ENCODE measurements at places on chromosomes 5 and 9.

GRCh38 chr5:104050436-104050835 lies 487.8 kb upstream of the NUDT12 start:
- DNase-seq = no peak

DNA sequence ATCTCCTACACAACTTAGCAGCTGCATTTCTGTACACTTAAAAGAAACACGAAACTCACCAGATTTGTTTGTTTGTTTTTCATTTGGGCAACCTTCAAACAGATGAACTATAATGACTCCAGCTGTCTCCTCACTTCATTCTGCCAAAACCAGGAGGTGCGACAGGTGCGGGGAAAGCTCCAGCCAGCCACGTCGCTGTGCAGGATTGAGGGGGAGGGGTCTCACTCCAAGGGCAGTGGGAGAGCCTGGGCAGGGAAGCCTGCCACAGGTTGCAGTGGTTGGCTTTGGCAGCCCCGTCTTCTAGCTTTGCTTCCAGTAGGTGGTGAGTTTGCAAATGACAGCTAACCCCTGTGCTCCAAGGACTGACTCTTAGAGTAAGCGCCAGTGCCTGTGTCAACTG lies 215.8 kb downstream of the CEMIP2 start:
- no peak for DNase-seq

DNA sequence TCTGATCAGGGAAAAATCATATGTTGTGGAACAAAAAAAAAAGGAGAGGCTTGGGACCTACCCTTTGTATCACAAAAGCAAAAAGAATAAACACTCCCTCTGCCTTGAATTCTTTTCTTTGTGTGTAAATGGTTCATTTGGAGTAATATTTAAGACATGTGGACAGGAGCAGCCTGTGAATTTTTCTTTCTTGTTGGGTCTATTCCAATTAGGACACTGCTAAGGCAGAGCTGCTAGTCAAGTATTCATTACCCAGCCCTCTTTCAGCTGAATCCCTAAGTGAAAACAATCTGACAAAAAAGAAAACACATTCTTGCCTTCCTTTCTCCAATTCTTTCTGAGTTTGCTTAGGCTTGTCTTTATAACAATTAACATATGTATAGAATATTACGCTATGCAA lies 330.0 kb downstream of the EBF1 start:
- no peak for DNase-seq

- no peak for DNase-seq
Observed at GRCh38 chr9:35795695-35796094, 4.3 kb downstream of the NPR2 start.

GRCh38 chr9:120265791-120266190 lies 314.2 kb downstream of the CDK5RAP2 start:
- DNase-seq = no peak

DNA sequence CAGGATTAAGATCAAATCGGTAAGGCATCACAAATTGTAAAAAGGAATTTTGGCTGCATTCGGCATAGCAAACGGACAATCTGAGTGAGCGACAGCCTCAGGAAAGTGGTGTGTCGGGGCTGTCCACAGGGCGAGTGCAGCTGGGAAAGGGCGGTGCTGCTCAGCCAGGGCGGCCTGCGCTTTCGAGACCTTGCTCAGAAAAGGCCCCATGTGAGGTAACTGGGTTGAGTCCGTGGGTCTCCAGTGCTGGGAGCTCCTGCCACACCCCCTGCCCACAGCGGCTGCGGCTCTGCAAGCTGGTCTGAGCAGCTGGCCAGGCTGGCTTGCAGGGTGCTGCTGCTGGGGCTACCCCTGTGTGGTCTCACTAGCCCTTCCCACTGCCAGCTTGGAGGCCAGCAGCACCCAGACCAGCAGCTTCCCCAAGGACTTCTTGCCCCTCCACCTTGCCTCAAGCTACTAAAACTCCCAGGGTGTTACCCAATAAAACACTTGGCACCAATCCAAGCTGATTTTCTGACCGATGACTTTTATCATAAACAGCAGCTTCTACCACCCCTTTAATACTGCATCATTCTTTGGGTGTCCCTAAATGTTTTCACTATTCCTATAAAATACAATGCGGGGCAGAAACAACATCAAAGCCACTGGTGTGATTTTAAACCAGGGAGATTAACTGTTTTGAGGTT lies 6.2 kb downstream of the SURF2 start:
- no peak for DNase-seq

GRCh38 chr5:124996023-124996763 lies 249.8 kb upstream of the ZNF608 start:
- DNase-seq = no peak

- no peak for DNase-seq
Observed at GRCh38 chr5:91277093-91277626, 106.0 kb downstream of the ARRDC3 start.

DNA sequence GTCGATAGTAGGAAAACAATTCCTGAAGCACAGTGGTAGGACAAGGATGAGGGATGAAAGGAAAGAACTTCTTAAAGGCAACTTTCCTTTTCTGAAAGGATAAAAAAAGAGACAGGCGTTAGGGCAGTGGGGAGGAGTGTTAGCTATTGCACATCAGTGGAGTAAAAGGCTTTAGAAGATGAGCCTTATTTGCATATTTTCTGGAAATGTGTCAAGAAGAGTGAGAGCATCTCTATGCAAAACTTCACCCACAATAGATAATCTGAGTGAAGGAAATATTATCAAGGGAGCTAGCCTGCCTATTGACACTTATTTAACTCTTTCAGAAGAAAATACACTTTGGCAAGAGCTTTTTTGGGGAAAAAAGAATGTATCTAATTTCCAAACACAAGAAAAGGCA lies 151.6 kb downstream of the MACIR start:
- DNase-seq = no peak

- no peak for DNase-seq
Observed at GRCh38 chr9:99181621-99182020, 40.1 kb downstream of the ALG2 start.

DNA sequence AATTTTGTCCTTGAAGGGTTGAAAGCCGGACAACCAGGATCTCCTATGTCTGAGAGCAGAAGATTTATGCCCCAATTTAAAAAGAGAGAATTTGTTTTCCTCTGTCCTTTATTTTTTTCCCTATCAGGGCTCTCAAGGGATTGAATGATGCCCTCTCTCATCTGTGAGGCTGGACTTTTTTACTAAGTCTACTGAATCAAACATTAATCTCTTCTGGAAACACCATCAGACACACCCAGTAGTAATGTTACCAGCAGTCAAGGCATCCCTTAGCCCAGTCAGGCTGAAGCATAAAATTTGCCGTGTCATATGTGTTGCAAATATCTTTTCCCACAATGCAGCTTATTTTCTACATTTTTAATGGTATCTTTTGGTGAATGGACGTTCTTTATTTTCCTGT lies 1497.9 kb downstream of the MAT2B start:
- DNase-seq = no peak

DNA sequence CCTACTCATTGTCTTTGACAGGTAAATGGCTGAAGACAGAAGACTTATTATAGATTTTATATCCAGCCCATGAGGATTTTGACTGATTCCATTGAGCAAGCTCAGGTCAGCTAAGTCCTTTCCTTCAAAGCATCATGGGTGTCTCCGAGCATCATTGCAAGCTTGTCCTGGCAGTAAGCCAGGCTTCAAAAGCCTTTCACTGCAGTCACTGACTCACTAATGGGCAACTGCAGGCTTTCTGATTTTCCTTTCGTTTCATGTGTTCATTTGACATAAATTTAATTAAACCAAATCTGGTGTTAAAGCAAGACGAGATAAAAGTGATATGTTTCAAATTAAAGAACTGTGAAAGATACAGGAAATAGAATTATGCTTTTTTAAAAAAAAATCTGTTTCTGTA lies 426.2 kb downstream of the ANXA1 start:
- no peak for DNase-seq

- DNase-seq = no peak
Observed at GRCh38 chr9:132372177-132373095, 17.6 kb upstream of the SETX start.

GRCh38 chr9:21741151-21741550 lies 61.3 kb upstream of the MTAP start:
- DNase-seq = no peak

DNA sequence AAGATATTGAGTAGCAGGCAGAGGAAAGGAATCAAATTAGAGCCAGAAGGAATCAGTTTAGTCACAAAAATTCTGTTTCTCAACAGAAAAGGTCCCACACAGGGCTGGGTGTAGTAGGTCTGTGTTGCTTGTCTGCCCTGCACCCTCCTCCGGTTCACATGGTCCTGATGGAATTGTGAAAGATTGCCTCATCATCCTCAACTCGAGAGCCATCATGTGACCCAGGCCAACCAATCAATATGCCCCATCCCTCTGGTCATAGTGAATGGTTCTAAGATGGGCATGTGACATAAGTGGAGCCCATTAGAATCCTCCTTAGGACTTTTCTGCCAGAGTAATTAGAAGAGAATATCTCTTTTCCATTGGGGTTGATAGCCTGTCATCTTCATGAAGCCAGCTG lies 56.7 kb upstream of the RAD23B start:
- no peak for DNase-seq

DNA sequence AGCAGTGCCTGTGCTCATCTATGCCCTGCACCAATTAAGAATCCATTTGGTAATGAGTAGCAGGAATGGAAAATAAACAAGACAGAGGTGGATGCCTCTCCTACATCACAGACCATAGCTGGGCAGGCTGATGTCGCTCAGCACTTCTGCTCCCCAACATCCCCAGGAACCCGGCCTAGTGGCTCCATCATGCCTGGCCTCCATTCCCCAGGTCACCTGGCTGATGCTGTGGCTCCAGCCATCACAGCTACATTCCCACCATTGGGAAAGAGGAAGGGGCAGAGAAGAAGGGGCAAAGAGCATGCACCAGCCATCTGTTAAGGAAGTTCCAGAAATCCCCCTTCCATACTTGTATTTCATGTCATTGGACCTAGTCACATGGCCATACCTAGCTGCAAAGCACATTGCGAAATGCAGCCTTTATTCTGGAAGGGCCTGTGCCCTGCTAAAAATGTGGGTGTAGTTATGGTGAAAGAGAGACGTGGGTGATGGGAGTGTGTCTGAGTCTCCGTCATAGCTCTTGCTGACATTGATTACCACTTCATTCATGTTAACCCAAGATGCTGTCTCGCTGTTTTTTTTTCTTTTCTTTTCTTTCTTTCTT lies 86.1 kb upstream of the ADAMTS2 start:
- DNase-seq = no peak

DNA sequence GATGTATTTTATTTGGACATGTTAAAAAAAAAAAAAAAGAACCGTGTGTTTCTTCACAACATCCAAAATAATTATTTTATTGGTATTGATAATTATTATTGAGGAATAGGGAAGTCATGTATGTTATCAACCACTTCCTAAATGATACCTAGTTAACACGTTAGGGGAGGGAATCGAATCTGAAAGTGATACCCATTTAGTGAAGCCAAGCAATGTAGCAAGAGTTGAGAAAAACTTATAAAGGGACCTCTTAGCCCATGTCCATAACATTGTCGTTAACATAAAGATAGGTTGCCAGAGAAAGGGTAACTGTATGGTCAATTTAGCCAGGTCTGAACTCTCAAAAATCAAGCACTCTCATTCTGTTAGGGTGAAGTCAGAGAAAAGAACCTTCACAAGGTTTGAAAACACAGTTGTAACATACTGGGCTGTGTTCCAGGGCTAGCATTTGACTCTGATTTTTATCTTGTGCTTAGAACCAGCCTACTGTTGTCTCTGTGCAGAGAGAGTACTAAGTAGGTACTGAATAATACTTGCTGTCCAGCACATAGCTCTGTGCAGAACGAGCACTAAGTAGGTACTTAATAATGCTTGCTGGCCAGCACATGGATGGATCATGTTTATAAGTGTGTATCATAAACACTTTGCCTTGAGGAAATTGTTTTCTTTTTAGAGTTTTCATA lies 60.4 kb downstream of the GHR start:
- DNase-seq = no peak

GRCh38 chr9:38256461-38256860 lies 136.0 kb upstream of the ALDH1B1 start:
- no peak for DNase-seq

DNA sequence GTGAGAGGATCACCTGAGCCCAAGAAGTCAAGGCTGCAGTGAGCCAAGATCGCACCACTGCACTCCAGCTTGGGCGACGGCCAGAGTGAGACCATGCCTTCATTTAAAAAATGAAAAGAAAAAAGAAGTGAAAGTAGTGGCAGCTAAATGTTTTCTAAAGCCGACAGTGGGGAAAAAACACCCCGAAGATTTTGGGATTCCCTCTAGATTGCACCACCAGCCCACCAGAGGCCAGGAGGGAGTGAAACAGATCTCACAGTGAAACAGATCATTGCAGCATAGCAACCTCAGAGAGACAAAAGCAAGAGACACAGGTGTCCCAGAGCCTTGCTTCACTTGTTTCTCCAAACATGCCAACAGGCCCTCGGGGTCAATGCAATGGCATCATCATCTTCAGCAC lies 156.8 kb downstream of the PAX5 start:
- no peak for DNase-seq

- peak; percentile 82 for DNase-seq
Observed at GRCh38 chr5:141636413-141637122, at the start of the genes HDAC3 and RELL2. TSS of gene HDAC3 (minus strand) at chr5:141636849. CDS start at chr5:141636790, 59 bp downstream. TSS of gene RELL2 (plus strand) at chr5:141636997. CDS start at chr5:141638226, 1,229 bp downstream.

DNA sequence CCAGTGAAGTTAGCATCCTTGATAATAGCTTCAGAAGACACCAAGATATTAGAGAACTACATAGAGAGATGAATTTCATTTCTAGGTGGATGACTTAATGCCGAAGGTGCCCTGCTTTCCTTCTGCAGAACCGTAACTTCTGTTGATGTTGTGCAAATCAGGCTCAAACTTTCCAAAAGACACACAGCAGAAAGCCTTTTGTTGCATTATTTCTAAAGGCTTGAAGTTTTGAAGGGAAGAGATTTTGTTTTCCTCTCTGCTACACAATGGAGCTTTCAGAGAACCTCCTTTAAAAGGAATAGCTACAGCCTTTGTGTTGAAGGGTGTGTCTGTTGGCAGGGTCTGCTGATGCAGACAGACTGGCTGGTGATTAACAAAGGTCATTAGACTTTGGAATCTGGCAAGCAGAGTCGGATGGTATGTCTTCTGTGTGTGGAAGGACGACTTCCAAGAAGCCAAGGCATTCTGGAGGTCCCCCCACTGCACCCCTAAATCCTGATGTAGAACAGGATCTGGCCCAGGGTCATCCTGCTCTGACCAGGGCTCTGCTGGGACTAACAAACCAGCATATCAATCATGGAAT lies 57.8 kb downstream of the ZNF462 start:
- no peak for DNase-seq

DNA sequence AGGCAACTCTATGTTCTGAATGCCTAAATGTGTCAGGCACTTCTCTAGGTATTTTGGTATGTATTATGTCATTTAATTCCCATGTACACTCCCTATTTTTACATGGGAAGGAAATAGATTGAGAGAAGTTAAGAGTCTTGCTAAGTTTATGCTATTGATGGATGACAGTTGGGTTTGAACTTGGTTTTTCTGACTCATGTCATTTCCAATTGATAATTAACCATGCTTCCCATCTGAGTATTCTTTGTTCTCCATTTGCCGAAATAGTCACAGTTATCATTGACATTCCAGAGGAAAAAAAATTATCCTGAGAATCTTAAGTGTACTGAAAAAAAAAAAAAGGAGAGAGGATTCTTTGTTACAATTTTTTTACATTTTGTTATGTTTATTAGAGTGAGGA lies 23.1 kb upstream of the DMRTA1 start:
- no peak for DNase-seq

Data from activated CD4-positive, CD25-positive, alpha-beta regulatory T cell treated with anti-CD3 and anti-CD28 coated beads, Interleukin-2, amount 50 U/mL, for 16 hours (primary cell).